ENCODE measurements at places on chromosomes 7 and 10.

DNA sequence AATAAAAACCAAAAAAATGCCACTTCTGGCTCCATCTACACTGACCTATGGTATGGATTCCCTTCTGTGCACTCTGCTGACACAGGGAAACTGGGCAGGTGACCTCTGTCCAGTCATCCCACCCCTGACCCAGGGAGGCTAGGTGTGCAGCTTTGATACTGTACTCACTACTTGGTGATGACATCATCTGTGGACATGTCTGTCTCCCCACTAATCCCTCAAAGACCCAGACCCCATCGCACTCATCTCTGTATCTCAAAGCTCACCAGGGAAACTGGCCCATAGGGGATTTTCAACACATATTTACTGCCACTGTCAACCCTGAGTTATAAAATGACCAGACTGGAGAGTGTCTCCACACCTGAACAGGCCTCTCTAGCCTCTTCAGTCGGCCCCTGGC lies 10.6 kb downstream of the SGMS1 start:
- no peak for DNase-seq

DNA sequence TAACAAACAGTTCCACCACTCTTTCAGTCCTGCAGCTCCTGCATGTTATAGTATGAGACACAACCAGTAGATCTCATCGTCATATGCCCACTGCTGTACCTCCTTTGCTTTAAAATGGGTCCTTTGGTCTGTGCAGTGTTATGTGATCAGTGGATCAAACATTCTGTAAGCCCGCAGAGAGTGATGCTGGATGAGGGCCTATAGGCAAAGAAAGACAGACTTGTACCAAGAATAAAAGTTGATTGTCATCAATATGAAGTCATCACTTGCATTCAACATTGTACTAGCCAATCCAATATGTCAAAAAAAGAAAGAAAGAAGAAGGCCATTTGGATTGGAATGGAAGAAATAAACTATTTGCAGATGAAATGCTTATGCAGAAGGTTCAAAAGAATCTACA lies 79.8 kb upstream of the PHYHIPL start:
- no peak for DNase-seq

DNA sequence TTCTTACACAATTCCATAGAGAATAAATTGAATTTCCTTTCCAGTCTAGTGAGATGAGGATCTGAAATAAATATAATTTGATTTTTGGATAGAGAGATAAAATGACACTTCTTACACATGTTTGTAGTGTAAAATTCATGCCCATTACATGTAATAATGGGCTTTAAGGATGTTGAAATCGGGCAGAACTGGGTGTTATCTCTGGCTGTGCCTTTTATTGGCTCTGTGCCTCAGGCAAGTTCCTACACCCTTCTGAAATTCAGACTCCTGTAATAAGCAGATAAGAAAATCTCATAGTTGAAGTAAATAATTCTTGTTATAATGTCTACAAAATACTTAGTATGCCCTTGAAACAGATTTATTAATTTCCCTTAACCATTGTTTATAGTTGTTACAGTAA lies 125.6 kb downstream of the SEMA3A start:
- DNase-seq = no peak

- DNase-seq = no peak
Measured at GRCh38 chr10:124743191-124744101, 732 bp downstream of the FAM53B start.

GRCh38 chr7:81789406-81790119 lies 19.7 kb upstream of the HGF start:
- no peak for DNase-seq

DNA sequence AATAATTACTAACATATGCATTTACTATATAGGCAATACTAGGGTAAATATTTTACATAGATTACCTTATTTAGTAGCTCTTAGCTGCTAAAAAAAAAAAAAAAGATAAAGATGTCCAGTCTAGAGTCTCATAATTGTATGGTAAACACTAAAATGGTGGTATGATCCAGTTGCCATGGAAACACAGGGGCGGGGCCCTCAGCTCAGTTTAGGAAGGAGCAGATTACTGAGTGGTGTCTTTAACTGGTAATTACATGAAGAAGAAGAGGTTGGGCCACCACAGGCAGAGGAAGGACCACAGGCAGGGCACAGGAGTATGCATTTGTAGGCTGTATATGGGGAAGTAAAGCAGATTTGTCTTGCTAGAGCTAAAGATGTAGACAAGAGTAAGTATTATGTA lies 43.7 kb downstream of the ITGB8 start:
- DNase-seq = no peak

GRCh38 chr10:67763499-67764011 lies 67.6 kb upstream of the CTNNA3 start:
- peak; percentile 74 for DNase-seq

GRCh38 chr7:110800984-110801383 lies 289.9 kb upstream of the LRRN3 start:
- DNase-seq = no peak

GRCh38 chr7:37196676-37197075 lies 252.0 kb downstream of the ELMO1 start:
- DNase-seq = no peak

DNA sequence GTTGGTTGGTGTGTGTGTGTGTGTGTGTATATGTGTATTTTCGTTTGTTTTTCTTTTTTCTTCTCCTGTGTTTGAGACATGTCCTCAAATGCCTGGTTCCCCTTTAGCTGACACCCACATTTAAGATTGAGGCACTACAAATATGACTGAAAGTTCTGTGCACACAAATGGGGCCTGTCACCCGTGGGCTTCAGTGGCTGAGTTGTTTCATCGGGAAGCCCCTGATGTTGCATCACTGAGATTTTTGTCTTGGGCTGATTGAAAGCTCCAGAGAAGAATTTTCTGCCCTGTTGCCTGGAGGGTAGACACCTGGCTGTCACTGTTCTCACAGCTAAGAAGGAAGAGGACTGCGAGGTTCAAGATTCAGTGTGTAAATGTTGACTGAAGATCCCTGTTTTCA lies 283.8 kb upstream of the C7orf33 start:
- DNase-seq = no peak

DNA sequence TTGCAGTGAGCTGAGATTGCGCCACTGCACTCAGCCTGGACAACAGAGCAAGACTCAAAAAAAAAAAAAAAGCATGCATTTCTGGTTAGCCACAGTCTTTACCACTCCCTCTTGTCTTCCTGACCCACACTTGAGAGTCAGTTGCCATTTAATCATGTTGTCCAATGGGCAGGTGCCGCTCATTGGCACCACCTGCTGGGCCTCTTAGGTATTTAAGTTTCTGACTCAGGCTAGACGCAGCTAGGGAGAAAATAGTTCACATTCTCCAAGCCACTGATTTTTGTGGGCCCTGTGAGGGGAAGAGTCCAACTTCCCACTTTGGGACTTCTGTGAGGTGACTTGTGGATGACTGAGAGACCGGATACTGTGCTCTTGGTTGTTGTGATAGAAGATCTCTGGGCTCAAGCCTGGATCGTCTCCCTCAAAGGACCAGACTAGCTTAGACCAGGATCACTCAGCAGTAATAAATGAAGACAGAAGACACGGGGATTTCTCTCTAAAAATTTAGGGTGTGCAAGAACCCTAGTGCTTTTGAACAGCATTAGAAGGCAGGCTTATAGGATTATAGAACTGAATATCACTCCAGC lies 26.8 kb upstream of the SORCS3 start:
- no peak for DNase-seq

GRCh38 chr7:12358694-12359093 lies 45.0 kb downstream of the VWDE start:
- no peak for DNase-seq

GRCh38 chr7:20998309-20998708 lies 211.6 kb upstream of the SP8 start:
- no peak for DNase-seq

Data from NCI-H526 treated with DMSO at 0.1 percent for 48 hours (cell line).